ENCODE measurements at places on chromosomes 4 and X. TPM values are rescaled to one million over a fixed set of nuclear protein-coding genes. Genes with fewer than 3 reads are reported as not detected.

SORBS2 gene
- not detected for total RNA-seq

PCDH7 gene
- not detected for total RNA-seq

HEPH gene
- not detected for total RNA-seq

ADH1C gene
- total RNA-seq: not detected

TMEM154 gene
- 9.0 TPM for total RNA-seq

SLC9B1 gene
- 0.47 TPM for total RNA-seq

PDGFRA gene
- total RNA-seq: 0.28 TPM

CENPVL1 gene
- not detected for total RNA-seq

ETDA gene
- total RNA-seq: not detected

RENBP gene
- total RNA-seq: 13.7 TPM

HOPX gene
- total RNA-seq: 88.5 TPM

SOD3 gene
- total RNA-seq: not detected

FGFRL1 gene
- 18.2 TPM for total RNA-seq

WDR17 gene
- total RNA-seq: 2.1 TPM

ANKRD50 gene
- 0.05 TPM for total RNA-seq

ADGRG4 gene
- total RNA-seq: not detected

SMR3A gene
- not detected for total RNA-seq

All from activated CD4-positive, alpha-beta T cell treated with anti-CD3 and anti-CD28 coated beads, Interleukin-2, amount 10 ng/mL, durations not matched to agents 24 days and 14 days (primary cell).